ENCODE measurements at places on chromosomes 13 and 19. TPM values are rescaled to one million over a fixed set of nuclear protein-coding genes. Genes with fewer than 3 reads are reported as not detected.

The SLC7A10 gene
- total RNA-seq, result not detected

The CAPN12 gene
- 0.29 TPM for total RNA-seq

The ADAMTSL5 gene
- total RNA-seq, result 0.53 TPM

The LGALS4 gene
- 0.13 TPM for total RNA-seq

The LHB gene
- total RNA-seq, result not detected

The IGFL1 gene
- total RNA-seq, result not detected

The NCR1 gene
- not detected for total RNA-seq

The ZNF581 gene
- total RNA-seq, result 16.4 TPM

The CYP4F8 gene
- not detected for total RNA-seq

The THSD1 gene
- 41.3 TPM for total RNA-seq

The ATP1A3 gene
- total RNA-seq, result 0.13 TPM

The ZNF442 gene
- 1.2 TPM for total RNA-seq

The PSPN gene
- 0.93 TPM for total RNA-seq

The ZNF112 gene
- total RNA-seq, result 7.2 TPM

The TRPC4 gene
- not detected for total RNA-seq

The NOTCH3 gene
- total RNA-seq, result 0.22 TPM

The ZNF728 gene
- total RNA-seq, result 0.07 TPM

The KIR2DL1 gene
- total RNA-seq, result not detected

The TPTE2 gene
- not detected for total RNA-seq

The ZNF66 gene
- 6.0 TPM for total RNA-seq

The ATF5 gene
- 10.9 TPM for total RNA-seq

The WDR88 gene
- not detected for total RNA-seq

The HIPK4 gene
- total RNA-seq, result not detected

The ANKRD10 gene
- 70.1 TPM for total RNA-seq

The AMH gene
- total RNA-seq, result 0.93 TPM

The NALCN gene
- total RNA-seq, result 4.1 TPM

The ADGRE1 gene
- total RNA-seq, result not detected

The MEIOSIN gene
- total RNA-seq, result not detected

The TSHZ3 gene
- total RNA-seq, result 4.1 TPM

The ICAM5 gene
- 0.29 TPM for total RNA-seq

The ADM5 gene
- 0.72 TPM for total RNA-seq

The ZNF559 gene
- 17.4 TPM for total RNA-seq

The IFNL1 gene
- total RNA-seq, result not detected

The MTMR6 gene
- 49.5 TPM for total RNA-seq

The PRRG2 gene
- total RNA-seq, result 3.1 TPM

The ZFP82 gene
- total RNA-seq, result 5.5 TPM

The TUBA3C gene
- not detected for total RNA-seq

The CEACAM20 gene
- total RNA-seq, result not detected

The KRTDAP gene
- not detected for total RNA-seq

The C19orf38 gene
- total RNA-seq, result not detected

The RASGRP4 gene
- not detected for total RNA-seq

The ZNF585A gene
- 7.0 TPM for total RNA-seq

The CD37 gene
- total RNA-seq, result not detected
